ENCODE measurements at places on chromosomes 3 and 15. TPM values are rescaled to one million over a fixed set of nuclear protein-coding genes. Genes with fewer than 3 reads are reported as not detected.
A peak's percentile ranks its signal among the peaks of the same experiment; 100 is the strongest.

Gene SNUPN
- 33.7 TPM for total RNA-seq

Gene FSTL1
- 0.12 TPM for total RNA-seq

Gene NR1I2
- total RNA-seq = 0.17 TPM

Gene CPNE4
- total RNA-seq = not detected

Gene GUCA1C
- total RNA-seq = not detected

Gene CSPG5
- total RNA-seq = 2.0 TPM

DNA sequence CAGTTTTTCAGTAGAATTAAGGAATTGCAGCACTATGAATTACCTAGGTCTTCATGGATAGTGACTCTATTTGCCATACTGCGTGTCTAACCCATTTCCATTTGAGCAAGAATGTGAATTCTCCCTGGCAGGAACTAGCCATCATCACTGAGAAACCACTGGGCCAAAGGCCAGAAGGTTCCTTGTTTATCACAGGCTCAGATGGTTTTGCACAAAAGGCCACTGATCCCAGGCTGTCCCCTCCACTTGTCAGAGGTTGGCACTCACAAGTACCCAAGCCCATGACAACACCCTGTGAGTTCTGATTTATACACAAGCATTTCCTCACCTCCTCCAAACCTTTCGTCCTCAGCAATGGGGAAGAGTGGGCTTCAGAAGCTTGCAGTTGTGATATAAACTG, 131.8 kb downstream of the FOXB1 start:
- DNase-seq = peak; percentile 28
- H3K27ac ChIP-seq = no peak overlapping the region
- H3K27me3 ChIP-seq = peaks cover 66% of the 10 kb centered on the region
- H3K36me3 ChIP-seq = no peaks in the 10 kb centered on the region
- H3K4me1 ChIP-seq = no peaks in the 10 kb centered on the region

- no peak for DNase-seq
- peaks cover 8% of the 10 kb centered on the region for H3K36me3 ChIP-seq
- no peak overlapping the region for H3K4me3 ChIP-seq
- peaks cover 7% of the 10 kb centered on the region for H3K4me1 ChIP-seq
- no peak overlapping the region for H3K27ac ChIP-seq
These were observed 220.3 kb upstream of the STT3B start for GRCh38 chr3:31312400-31312799.

GRCh38 chr15:40984964-40985363, 31.7 kb downstream of the CHAC1 start:
- no peak overlapping the region for H3K27ac ChIP-seq
- H3K36me3 ChIP-seq = peaks cover 72% of the 10 kb centered on the region
- no peaks in the 10 kb centered on the region for H3K27me3 ChIP-seq

DNA sequence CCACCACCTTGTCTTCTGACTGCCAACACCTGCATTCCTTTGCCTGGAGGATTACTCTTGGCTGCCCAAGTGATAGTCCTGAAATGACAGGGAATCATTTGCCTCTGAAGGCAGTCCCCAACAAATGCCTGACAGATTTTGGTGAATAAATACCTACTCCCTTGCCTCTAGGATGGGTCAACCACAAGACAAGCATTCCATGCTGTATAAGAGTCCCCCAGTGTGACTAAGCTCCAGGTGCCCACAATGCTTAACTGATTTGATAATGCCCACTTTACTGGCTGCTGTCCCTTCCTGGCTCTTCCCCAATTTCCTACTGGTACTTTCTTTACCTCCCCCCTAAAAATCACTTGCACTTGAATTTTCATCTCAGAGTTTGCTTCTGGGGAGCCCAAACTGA, 14.8 kb downstream of the THRB start:
- H3K4me1 ChIP-seq = no peaks in the 10 kb centered on the region
- no peak for DNase-seq
- no peak overlapping the region for H3K4me3 ChIP-seq
- H3K27me3 ChIP-seq = no peaks in the 10 kb centered on the region
- H3K27ac ChIP-seq = no peak overlapping the region
- H3K36me3 ChIP-seq = no peaks in the 10 kb centered on the region

DNA sequence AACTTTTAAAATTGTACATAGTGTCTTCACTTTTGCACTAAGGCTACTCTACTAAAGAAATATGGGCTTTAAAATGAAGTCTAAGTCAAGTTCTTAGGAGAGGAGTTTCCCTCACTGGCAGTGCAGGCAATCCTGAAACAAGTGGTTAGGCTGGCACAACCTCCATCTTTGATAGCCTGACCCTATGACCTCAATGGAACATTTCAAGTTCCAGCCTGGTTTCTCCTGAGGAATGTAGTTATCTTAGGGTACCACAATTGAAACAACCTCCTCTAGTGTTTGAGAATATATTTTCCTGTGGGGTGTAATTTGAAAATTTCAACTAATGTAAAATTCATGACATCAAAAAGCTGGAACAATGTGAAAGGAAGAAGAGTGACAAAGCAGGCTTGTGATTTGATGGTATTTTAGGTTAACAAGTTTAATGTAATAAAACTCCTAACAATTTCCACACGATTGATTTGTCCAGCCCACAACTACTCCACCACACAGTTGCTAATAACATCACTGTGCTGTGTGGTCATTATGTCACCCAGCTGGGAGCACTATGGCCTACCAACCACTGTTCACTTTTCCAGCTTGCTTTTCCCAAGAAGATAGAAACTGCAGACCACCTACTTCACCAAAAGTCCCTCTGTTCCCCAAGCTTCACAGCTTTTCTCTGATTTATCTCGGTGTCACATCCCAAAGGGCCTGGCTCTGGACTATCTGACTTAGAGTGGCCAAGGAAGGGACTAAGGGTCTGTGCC, 1.8 kb downstream of the WWTR1 start:
- H3K27ac ChIP-seq = no peak overlapping the region
- peaks cover 13% of the 10 kb centered on the region for H3K4me1 ChIP-seq
- DNase-seq = no peak

- H3K36me3 ChIP-seq = no peaks in the 10 kb centered on the region
- DNase-seq = no peak
- no peak overlapping the region for H3K4me3 ChIP-seq
- no peak overlapping the region for H3K27ac ChIP-seq
- no peaks in the 10 kb centered on the region for H3K4me1 ChIP-seq
These were observed 335.8 kb downstream of the MECOM start for GRCh38 chr3:169327546-169328356.

DNA sequence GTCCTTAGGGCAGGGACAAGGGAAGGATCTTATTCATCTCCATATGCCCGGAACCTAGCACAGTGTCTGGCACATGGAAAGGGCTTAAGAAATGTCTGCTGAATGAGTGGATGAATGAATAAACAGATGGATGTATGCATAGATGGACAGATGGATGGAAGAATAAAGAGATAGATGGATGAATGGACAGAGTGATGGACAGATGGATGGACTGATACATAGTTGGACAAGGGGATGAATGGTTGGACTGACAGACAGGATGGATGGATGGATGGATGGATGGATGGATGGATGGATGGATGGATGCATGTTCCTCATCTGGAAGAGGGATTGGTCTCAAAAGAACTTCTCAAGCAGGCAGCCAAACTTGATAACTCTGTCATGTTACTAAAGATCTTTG, 177.6 kb downstream of the MEGF11 start:
- no peaks in the 10 kb centered on the region for H3K4me1 ChIP-seq
- H3K4me3 ChIP-seq = no peak overlapping the region
- no peak overlapping the region for H3K27ac ChIP-seq
- no peaks in the 10 kb centered on the region for H3K36me3 ChIP-seq

DNA sequence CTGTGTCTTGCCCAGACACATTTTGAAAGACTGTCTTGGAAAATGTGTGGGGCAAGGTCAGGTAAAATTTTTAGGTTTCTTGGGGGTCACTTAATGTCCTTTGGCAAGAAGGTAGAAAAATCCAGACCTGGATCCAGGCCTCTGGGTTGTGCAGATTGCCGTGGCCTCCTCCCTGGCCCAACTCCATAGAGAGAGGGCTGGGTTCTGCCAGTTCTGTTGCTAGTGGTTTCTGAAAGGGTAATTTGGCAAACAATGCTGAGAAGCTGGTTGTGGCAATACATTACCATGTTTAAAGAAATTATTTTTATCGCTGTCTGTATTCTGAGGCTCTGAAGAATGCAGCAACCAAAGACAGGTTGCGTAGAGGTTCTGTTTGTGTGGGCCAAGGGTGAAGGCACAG, 20.2 kb upstream of the TMEM158 start:
- no peaks in the 10 kb centered on the region for H3K36me3 ChIP-seq
- H3K27me3 ChIP-seq = peaks cover 6% of the 10 kb centered on the region
- H3K27ac ChIP-seq = no peak overlapping the region
- DNase-seq = no peak
- no peaks in the 10 kb centered on the region for H3K4me1 ChIP-seq

- no peaks in the 10 kb centered on the region for H3K27me3 ChIP-seq
- H3K36me3 ChIP-seq = no peaks in the 10 kb centered on the region
- H3K27ac ChIP-seq = no peak overlapping the region
- H3K4me1 ChIP-seq = no peaks in the 10 kb centered on the region
- DNase-seq = no peak
These were observed 6.9 kb downstream of the TUSC7 start for GRCh38 chr3:116716490-116716889.

GRCh38 chr3:129123314-129124060, 1.9 kb upstream of the RAB43 start:
- H3K36me3 ChIP-seq = peaks cover 35% of the 10 kb centered on the region
- H3K4me3 ChIP-seq = peak overlapping the region; percentile 9
- peak overlapping the region; percentile 75 for H3K27ac ChIP-seq
- H3K27me3 ChIP-seq = no peaks in the 10 kb centered on the region

- no peak overlapping the region for H3K4me3 ChIP-seq
- H3K36me3 ChIP-seq = peaks cover 68% of the 10 kb centered on the region
- no peaks in the 10 kb centered on the region for H3K27me3 ChIP-seq
- no peaks in the 10 kb centered on the region for H3K4me1 ChIP-seq
- no peak for DNase-seq
These were observed 39.7 kb upstream of the SLC2A2 start for GRCh38 chr3:171066206-171066605.

DNA sequence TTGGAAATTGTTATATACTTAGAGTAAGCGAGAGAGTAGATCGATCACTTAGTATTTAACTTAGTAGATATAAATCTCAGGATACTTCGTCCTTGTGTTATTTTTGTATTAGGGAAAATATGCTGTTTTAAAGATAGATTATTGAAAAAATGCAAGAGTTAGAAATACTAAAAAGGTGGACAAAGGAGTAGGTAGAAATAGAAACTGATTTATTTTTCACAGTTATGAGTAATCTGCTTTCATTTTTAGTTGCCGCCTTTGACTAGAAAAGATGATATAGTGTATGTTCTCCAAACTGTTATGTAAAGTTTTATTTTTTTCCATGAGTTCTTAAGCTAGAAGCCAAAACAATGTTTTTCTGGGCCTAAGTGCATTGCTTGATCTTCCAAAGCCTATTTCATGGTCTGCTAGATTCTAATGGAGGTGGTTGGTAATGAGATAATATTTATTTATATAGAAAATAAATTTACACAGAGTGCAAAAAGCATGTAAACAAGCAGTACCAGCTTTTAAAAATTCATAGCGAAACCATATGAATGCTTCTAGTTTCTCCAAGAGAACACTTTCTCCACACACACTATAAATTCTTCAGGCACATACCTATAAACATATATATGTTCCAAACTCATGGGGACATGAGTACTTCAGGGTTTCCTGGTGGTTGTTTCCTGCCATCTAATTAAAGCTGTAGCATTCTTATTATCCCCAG, 61.1 kb downstream of the DIPK2A start:
- peaks cover 4% of the 10 kb centered on the region for H3K4me1 ChIP-seq
- H3K27me3 ChIP-seq = peaks cover 10% of the 10 kb centered on the region
- no peak overlapping the region for H3K4me3 ChIP-seq
- H3K36me3 ChIP-seq = no peaks in the 10 kb centered on the region
- DNase-seq = no peak

DNA sequence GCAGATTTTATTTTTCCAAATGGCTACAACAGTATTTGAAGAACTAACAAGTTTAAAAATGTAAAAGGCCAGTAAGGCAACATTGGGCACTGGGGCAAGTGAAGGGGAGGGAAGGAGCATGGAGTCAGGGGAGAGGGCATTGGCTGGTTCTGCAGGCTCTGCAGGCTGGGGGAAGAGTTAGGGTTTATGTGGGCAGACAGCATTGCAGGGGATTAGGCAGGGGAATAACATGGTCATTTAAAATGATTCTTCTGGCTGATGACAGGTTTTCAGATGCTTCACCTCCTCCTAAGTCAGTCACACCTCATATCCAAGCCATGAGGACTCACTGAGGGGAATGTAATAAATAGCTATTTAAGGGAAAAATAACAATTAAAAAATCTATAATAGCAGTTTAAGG, 52.6 kb downstream of the BTD start:
- H3K4me3 ChIP-seq = no peak overlapping the region
- H3K27ac ChIP-seq = no peak overlapping the region
- peaks cover 20% of the 10 kb centered on the region for H3K27me3 ChIP-seq
- H3K36me3 ChIP-seq = peaks cover 16% of the 10 kb centered on the region
- H3K4me1 ChIP-seq = peaks cover 10% of the 10 kb centered on the region
